Fibroblast of lung (primary cell): ENCODE measurements at places on chromosomes 1 and 21. TPM values are rescaled to one million over a fixed set of nuclear protein-coding genes. Genes with fewer than 3 reads are reported as not detected.

DNA sequence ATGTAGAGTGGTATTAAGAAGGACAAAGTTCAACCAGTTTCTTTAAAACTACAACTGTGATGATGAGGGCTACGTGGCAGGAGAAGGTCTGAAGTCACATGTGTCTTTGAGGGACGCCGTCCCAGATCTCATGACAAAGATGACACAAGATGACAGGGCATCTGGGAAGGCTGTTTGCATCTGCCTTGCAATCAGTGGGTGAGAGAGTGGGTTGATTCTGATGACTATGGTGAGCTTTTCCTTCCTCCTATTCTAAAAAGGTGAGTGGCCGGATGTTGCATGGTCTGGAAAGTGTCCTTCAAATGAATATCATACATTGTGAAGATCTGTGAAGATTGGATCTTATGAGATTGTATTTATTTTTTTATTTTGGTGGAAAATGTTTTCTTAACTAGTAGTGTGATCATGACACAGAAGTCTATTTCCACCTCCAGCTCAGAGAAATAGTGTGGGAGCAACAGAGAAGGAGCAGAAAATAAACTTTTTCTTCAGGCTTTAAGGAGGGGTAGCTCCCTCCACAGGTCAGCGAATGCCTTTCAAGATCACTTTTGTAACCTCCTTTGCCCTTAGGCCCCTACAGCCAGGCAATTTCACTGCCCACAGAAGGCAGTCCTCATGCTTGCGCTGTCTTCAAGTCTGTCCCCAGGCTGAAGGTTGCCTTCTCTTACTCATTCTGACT, 76.0 kb upstream of the ATF3 start:
- DNase-seq: no peak

DNA sequence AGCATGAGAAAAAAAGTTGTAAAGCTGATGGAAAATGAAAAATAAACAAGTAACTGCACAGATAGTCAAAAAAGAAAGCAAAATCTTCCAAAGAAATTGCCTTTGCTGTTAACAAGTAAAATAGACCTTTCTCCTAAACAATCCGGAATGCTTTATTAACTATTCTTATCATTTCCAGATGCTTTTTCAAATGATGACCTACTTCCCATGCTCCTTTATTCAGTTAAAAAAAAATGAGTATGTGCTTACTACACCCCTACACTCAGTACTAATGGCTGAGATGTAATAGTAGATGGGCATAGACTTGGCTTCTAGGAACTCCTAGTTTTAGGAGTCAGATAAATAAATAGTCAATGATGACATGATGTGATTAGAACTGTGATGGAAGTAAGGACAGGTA, 108.5 kb downstream of the NIBAN1 start:
- DNase-seq: no peak

DNA sequence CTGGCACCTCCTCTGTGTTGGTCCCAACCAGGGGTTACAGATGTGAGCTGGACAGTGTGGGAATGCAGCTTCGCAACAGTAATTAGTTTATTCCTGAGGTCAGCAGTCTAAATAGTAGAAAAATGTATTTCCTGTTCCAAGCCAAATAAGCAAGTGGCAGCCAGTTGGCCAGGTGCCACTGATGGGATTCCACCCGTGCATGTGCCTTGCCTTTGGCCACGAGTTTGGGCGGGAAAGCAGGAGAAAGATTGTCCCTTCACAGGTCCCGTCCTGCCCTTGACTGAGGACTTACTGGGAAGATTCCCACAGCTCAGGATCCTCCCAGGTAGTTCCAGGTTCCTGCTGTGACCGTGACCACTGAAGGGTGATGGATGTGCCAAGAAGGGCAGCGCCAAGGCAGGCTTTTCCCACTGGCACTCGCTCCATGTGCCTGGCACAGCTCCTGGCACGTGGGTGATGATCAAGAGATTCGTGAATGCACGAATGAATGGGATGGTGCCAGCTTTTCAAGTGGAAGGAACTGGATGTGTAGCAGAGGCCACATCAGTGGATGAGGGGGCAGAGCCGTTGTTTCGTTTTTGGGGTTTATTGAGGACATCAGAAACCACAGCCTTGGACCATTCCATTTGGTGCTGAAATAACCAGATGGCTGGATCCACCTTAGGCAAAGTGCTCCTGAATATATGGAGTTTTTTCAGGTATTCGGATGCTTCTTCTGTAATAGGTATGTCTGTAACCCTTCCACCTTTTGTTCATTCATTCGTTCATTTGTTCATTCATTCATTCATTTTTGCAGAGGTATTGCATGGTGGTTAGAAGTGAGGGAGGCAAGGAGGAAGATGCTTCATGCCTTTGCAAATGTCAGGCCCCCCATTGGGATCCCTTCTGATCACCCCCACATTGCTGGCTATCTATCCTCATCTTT, 62.4 kb upstream of the WNT4 start:
- DNase-seq: peak; percentile 9

CD52 gene
- total RNA-seq: 0.51 TPM in 1 of 2 replicates, not detected in the other

NTNG1 gene
- total RNA-seq: 4.4 and 8.6 TPM in 2 replicates

DNA sequence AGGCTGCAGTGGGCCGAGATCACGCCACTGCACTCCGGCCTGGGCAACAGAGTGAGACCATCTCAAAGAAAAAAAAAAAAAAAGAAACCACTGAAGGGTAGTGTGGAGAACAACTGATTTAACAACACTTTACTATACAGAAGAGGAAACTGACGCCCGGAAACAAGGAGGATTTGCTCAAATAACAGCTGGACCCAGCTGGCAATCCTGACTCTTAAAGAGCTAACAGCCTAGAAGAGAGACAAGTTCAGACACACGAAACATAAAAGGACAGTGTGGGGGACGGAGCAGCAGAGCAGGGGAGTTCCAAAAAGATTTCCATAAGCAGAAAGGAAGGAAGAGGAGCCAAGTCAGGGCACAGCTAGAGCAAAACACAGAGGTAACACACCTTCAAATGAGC, 4.4 kb downstream of the ECHDC2 start:
- DNase-seq: no peak

DNA sequence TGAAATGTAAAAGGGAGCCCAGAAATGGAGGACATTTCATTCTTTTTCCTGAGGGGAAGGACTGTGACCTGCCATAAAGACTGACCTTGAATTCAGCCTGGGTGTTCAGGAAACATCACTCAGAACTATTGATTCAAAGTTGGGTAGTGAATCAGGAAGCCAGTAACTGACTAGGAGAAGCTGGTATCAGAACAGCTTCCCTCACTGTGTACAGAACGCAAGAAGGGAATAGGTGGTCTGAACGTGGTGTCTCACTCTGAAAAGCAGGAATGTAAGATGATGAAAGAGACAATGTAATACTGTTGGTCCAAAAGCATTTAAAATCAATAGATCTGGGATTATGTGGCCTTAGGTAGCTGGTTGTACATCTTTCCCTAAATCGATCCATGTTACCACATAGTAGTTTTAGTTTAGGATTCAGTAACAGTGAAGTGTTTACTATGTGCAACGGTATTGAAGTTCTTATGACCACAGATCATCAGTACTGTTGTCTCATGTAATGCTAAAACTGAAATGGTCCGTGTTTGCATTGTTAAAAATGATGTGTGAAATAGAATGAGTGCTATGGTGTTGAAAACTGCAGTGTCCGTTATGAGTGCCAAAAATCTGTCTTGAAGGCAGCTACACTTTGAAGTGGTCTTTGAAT, 2.9 kb downstream of the RGS2 start:
- DNase-seq: peak; percentile 9

CNIH3 gene
- total RNA-seq: 15.7 and 28.1 TPM in 2 replicates

DNA sequence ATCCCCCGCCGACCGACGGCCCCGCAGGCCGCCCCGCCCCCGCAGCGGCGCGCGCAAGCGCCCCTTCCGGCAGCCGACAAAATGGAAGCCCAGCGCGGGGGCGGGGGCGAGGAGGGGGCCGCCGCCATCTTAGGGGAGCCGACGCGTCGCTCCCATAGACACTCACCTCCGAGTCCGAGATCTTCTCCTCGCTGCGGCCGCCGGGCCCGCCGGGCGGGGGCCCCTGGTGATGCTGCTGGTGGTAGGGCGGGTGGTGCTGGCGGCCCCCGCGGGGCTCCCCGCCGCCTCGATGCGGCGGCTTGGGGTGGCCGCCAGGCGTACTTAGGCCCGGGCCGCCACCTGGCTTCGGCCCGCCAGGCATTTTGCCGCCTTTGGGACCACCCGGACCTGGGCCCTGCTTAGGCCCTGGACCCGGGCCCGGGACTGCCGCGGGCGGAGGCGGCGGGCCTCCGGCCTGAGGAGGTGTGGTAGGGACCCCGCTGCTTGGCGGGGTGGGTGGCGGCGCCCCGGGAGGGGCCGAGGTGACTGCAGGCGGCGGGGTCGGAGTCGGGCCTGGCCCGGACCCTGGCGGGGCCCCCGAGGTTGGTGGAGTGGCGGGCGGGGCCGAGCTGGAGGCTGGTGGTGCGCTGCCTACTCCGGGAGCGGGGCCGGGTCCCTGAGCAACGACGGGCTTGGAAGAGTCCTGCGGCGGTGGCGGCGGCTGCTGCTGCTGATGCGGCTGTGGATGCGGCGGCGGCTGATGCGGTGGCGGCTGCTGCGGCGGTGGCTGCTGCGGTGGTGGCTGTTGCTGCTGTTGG, 691 bp downstream of the SFPQ start:
- peak; percentile 74 for DNase-seq

RIMS3 gene
- 0.33 and 0.51 TPM in 2 replicates for total RNA-seq

- no peak for DNase-seq
These were observed 876 bp upstream of the CHML start for GRCh38 chr1:241640867-241641622.

DNA sequence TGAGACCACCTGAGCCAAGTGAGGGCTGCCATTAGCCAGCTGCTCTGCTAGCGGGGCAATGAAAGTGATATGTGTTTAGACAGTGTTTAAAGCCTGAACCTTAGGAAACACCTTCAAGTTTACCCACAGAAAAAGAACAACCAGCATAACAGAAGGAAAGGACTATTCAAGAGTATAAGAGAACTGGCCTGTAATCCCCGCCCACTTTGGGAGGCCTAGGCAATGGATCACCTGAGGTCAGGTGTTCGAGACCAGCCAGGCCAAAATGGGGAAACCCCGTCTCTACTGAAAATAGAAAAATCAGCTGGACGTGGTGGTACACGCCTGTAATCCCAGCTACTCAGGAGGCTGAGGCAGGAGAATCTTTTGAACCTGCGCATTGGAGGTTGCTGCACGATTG, 149.4 kb downstream of the PCP4 start:
- no peak for DNase-seq

DNA sequence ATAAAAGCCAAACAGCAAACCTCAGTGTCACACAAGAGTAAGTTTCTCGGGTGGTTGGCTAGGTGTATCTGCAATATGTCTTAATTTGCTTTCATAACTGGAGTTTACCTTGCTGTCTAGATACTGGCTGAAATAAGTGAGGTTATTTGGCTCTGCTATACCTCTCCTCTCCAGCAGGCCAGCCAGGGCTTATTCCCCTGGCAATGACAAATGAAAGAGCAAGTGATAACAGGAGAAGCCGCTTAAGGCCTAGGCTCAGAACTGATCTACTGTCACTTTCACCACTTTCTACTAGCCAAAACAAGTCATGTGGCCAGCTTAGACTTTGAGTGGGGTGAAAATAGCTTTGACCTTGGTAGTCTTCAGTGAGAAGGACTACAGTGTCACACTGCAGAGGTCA, 4.8 kb upstream of the RPE65 start:
- DNase-seq: no peak

DNA sequence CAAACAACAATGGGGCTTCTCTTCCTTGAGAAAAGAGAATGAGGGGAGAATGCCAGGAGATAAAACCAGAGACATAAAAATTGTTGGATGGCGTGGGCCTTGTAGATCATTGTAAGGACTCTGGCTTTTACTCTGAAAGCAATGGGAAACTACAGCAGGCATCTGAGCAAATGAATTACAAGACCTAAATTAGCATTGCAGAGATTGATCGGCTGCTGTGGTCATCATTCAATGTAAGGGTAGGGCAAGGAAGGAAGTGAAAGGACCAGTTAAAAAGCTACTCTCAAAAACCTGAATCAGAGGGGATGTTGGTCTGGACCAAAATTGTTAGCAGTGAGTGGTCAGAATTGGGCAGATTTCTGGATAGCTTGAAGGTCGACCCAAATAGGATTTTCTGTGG, 21.4 kb downstream of the FMO3 start:
- no peak for DNase-seq

DNA sequence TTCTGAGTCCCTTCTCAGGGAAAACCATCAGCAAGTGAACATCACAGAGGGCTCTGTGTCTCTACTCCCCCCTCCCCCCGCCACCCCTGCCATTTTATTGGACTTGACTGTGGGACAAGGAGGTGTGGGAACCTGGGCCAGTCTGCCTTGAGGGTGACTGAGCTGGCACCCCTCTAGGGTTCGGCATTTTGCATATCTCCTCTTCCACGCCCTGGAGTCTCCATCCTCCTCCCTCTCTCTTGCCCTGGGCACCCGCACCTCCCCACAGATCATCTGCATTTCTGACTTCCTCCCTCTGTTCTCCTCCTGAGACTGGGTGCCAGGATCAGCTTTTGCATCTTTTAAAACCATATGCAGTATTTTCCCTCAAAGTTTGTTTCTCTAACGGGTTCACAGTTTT, 107.1 kb upstream of the ERRFI1 start:
- peak; percentile 46 for DNase-seq

DNA sequence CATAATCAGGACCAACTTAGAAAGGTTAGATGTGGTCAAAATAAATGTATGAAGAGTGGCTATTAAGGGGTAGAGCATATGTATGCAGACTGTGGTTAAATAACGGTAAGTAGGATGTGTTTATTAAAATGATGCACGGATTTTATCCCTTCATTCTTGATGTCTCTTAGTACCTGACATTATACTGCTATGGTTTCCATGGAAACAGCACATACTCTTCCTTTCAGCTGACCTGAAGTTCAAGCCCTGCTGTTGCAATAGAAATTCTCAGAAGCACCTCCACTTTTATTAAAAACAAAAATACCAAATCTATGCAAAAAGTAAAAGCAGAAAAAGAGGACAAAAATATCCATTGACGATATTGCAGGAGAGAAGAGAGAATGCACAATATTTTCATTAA, 381.4 kb downstream of the RWDD3 start:
- DNase-seq: no peak

DNA sequence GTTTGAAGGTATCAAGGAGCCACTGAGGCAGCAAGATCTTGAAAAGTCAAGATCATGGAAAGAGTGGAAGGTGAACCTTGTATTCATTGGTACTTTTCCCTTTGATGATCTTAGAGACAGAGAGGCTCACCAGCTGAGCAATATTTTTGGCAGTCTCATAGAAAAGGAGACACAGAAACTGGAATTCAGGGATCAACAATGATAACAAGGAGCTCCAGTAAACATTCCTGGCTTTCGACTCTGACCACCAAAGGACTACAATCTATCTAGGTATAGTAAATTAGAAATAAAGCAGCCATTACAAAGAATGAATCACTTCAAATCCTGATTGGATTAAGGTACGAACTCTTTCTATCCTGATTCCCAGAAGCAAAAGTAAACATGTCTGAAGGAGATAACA, 615.4 kb downstream of the KIF26B start:
- DNase-seq: peak; percentile 78
